Fibroblast of the aortic adventitia (primary cell): ENCODE measurements at places on chromosomes 7 and 10.

- no peak for DNase-seq
Measured at GRCh38 chr7:4325732-4326131, 356.4 kb upstream of the FOXK1 start.

- DNase-seq = no peak
Measured at GRCh38 chr7:155471718-155472117, 13.8 kb downstream of the EN2 start.

DNA sequence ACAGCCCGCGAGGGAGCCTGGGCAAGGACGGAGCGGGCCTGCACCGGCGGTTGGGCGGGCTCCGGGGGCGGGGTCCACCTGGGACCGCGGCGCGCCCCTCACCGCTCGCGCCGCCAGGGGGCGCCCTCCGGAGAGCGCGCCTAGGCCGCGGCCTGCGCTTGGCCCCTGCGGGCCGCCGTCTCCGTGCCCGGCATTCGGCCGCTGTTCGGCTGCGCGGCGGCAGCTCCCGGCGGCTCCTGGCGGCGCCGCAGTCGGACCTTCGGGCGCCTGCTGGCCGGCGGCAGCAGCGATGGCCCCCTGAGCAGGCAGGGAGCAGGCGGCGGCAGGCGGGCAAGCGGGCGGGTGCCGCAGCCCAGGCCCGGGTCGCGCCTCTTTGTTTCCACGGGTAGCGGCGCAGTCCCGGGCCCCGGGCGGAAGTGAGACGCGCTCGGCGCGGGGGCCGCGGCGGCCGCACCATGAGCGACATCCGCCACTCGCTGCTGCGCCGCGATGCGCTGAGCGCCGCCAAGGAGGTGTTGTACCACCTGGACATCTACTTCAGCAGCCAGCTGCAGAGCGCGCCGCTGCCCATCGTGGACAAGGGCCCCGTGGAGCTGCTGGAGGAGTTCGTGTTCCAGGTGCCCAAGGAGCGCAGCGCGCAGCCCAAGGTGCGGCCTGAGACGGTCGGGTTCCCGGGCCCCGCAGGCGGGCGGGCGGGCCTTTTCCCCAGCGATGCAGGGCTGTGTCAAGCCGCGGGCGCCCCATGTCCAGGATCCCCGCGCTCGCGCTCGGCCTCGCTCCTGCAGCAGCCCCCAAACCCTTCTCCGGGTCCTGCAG is at the start of gene INTS15:
INTS15 (plus strand) TSS at position 193 of the 816 bp plus-strand sequence; CDS start at position 456, 263 bp downstream.
- DNase-seq = peak; percentile 78

- no peak for DNase-seq
Measured at GRCh38 chr7:159083001-159083697, 61.5 kb downstream of the VIPR2 start.

GRCh38 chr10:55464083-55464482 is 663.1 kb upstream of the PCDH15 start:
- no peak for DNase-seq

DNA sequence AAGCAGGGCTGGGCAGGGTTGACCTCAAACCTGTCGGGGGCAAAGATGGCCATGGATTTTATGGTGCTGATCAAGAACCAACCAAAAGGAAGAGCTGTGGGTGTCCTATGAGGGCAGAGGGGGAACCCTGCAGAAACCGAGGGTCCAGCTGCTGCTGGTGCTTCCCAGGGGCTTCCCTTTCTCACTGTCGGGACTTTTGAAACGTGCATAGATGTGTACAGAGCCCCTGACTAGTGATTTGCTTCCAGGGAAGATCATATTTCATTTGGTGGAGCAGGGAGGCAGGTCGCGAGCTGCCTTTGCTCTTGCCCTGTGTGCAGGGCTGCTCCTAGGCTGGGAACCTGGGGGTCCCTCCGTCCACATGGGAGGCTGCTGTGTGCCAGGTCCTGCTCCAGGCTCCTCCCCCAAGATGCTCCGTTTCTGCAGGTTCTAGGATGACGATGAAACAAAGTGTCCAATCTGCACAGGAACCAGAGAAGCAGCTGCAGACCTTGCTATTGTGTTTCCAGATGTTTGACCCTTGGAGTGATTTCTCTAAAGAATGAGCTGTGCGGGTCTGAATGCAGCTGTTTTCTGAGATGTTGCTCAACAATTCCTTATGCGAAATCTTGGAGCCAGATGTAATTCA is 9.4 kb upstream of the INPP5A start:
- DNase-seq = peak; percentile 46
